ENCODE measurements at places on chromosomes 2 and 18.

- no peak for DNase-seq
These were observed 80.7 kb downstream of the CYRIA start for GRCh38 chr2:16584824-16585540.

DNA sequence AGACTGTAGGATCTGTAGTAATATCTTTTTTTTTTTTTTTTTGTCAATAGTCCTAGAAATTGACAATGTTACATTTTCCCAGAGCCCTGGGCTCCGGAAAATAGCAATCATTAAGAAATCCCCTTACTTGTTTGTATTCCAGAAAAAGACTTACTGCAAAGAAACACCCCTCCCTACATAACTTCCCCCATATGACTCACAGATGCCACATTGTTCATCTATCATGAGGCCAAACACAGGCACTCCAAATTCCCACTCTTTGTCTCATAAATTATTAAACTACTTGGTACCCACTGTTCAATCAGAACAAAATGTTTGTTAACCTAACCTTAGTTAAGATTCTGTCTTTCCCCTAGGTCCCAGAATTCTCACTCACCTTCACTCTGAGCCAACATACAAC is 53.5 kb downstream of the TEX51 start:
- DNase-seq: no peak

- no peak for DNase-seq
These were observed 165.0 kb downstream of the CDH19 start for GRCh38 chr18:66438711-66439536.

DNA sequence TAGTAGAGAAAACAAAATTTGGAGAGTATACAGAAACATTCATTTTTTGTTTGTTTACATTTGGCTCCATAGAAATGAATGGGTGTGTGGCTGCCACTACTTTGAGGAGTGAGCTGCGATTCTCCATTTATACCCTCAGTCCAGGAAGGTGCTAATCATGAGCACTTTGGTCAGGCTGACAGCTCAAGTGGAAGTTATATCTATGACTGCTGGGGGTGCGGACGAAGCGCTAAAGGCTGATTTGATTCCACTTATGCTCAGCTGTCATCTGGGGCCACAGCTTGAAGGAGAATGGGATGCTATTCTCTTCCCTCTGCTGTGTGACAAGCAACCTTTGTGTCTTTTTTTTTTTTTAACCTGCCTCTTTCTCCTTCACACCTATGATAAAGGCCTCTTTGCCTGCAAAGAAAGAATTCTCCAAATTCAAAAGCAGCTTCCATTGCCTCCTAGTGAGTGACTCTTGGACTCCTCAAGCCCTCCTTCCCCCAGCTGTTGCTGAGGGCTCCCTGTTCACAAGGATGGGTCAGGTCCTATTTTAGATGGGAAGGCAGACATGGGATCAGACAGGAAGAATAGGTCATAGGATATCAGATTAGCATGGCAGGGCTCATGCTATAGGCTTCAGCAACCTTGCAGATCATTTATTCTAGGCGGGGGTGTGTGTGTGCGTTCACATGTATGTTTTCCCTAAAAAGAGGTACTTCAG is 201.6 kb downstream of the SETBP1 start:
- no peak for DNase-seq

GRCh38 chr2:98172150-98172765 is 85.3 kb downstream of the VWA3B start:
- DNase-seq: no peak

GRCh38 chr2:69926849-69927515 is 12.1 kb downstream of the MXD1 start:
- no peak for DNase-seq

- DNase-seq: no peak
These were observed 64.9 kb downstream of the MCFD2 start for GRCh38 chr2:46850742-46851141.

DNA sequence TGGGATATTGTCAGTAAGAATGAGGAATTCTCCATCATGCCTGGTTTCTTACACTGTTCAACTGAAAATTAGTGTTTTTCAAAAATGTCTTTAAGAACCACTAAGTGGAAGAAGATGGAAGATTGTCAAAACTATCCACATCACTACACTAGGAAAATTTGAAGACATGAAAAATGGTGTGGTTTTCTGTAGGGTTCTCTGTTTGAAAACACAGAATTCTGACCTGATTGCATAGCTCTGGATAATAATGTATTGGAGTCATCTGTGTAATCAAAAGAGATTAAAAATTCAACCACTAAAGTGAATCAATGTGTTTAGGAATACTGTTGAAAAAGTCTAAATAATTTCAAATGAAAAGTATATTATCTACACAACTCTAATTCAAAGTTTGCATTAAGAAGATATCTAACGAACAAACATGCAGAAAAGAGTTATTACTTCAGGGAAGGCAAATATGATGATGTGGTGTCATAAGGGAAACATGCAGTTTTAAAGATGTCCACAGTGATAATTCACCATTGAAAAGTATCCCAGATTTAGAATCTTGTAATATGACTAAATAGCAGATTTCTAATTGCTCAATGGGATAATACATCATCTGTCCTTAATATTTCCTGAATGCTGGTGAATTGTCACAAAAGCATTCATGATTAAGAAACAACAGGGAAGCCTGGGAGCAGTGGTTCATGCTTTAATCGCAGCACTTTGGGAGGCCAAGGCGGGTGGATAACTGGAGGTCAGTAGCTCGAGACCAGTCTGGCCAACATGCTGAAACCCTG is 116.9 kb downstream of the ERBB4 start:
- DNase-seq: no peak

DNA sequence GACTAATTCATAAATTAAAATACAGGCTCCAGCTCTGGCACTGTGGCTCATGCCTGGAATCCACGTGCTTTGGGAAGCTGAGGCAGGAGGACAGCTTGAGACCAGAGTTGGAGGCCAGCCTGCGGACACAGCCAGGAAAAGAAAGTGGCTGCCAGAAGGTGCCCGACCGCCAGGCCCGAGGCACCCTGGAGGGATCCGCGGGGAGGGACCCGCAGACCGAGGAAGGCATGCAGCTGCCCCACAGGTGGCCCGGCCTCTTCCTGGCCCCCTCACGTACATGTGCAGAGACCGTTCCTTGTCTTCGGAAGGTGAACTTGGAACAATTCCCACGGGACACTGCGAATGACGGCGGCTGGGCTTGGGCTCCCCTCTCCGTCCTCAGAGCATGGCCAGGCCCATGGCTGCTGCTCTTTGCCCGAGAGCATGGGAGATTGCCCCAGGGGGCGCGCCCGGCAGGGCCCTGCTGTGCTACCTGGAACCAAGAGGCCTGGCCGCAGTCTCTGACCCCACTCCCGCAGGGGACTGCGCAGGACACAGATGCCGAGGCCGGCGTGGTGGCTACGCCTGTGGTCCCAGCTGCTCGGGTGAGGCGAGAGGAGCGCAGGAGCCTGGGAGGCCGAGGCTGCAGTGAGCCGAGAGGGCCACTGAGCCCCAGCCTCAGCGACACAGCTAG is 55.6 kb upstream of the IMP4 start:
- no peak for DNase-seq

DNA sequence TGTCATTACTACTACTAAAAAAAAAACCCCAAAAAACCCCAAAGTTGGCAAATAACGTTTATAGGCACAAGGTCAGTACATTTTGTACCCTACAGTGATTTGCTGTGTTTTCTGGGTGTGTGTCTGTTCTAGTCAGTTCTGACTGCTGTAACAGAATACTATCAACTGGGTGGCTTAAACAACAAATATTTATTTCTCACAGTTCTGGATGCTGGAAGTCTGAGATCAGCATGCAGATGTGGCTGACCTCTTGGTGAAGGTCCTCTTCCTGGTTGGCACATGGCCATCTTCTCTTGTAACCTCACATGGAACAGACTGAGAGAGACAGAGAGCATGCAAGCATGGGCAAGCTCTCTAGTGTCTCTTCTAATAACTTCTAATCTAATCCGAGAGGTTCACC is 103.1 kb downstream of the CERS6 start:
- DNase-seq: no peak

- DNase-seq: peak; percentile 6
These were observed 224.9 kb downstream of the INSIG2 start for GRCh38 chr2:118312969-118313756.

GRCh38 chr2:59171019-59171418 is 929.9 kb upstream of the FANCL start:
- no peak for DNase-seq

DNA sequence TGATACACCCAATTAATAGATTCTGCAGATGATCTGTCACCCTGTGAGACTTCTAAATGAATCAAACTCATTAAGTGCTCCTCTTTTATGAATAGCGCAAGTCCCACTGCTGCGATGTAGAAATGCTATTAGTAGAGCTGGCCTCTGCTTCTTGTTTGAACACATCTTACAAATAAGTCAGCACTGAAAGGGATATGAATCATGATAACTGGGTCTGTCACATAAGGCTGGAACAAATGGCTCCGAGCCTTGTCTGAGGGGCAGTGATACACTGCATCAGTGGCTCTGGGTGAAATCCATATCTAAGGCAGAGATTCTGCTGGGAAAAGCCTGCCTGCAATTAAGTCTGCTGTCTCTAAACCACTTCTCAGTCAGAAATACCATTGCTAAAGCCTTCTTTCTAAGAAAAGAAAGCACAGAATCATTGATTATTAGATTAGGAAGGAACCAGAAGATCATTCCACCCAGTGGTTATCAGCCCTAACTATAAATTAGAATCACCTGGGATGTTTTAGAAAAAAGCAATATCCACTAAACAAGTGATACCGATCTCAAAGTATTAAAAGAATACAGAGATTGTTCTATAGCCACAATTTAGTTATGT is 75.2 kb downstream of the SLC5A7 start:
- no peak for DNase-seq

- no peak for DNase-seq
These were observed 221.0 kb downstream of the MTX2 start for GRCh38 chr2:176490061-176490861.

GRCh38 chr2:204315236-204315662 is 230.0 kb upstream of the PARD3B start:
- DNase-seq: no peak

- DNase-seq: no peak
These were observed 48.4 kb downstream of the LRRTM1 start for GRCh38 chr2:80255918-80256781.

GRCh38 chr2:135773917-135774316 is 32.3 kb downstream of the UBXN4 start:
- no peak for DNase-seq

- no peak for DNase-seq
These were observed 226.7 kb downstream of the ARHGAP15 start for GRCh38 chr2:143355870-143356269.

DNA sequence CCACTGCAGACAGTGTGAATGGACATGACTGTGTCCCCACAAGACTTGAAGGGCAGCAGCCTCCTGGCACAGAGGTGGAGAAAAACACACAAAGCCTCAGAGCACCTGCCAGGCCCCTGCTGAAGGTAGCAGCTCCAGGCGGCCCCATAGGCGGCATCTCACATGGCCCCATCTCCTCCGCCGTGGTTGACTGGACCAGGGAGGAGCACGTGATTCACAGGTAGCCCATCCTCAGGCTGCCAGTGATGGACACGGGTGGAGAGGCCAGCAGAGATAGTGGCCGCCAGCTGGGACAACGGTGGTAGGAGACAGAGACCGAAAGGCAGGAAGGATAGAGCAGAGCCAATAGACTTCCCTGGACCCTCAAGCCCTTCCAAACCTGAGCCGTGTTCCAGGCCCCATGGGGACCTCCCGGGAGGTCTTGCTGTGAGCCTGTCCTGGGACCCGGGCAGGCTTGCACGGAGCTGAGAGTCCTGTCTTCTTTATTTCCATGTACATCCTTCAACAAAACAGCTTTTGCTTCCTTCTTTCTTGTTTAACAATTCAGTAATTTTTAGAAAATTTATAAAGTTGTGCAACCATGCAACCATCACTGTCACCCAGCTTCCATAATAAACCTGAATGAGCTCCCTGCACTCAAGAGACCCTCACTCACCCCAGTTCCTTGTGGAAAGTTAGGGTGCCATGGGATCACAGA is 26.9 kb downstream of the GPR55 start:
- DNase-seq: no peak

DNA sequence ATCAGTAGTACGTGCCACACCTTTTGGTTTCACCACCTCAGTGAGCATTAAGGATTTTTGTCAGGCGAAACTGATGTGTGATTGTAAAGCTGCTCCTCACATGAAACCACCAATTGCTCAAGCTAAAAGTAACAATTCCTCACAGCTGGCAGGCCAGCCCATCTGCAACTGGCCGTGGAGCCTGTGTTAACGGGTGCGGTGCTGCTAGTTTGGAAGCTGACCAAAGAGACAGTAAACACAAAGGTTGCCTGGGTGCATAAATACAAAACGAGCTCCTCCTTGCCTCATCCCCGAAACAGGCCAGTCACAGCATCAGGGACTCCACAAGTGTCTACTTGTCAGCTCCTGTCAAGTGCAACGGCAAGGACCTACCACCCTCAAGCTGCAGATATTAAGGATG is 32.0 kb downstream of the LGALSL start:
- no peak for DNase-seq

DNA sequence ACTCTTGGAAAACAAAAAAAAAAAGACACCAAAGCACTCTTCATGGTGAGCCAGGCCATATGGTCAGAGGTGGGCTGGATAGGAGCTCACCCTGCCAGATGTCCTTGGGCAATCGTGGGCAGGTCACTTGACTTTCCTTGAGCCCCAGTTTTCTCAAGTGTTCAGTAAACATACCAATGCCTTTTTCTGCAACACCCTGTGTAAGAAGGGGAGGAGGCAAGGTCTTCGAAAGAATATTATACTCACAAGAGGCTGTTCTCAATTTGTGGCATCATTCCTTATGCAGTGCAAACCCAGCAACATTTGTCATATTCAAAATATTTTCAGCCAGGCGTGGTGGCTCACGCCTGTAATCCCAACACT is 22.9 kb upstream of the TMEM87B start:
- DNase-seq: no peak

DNA sequence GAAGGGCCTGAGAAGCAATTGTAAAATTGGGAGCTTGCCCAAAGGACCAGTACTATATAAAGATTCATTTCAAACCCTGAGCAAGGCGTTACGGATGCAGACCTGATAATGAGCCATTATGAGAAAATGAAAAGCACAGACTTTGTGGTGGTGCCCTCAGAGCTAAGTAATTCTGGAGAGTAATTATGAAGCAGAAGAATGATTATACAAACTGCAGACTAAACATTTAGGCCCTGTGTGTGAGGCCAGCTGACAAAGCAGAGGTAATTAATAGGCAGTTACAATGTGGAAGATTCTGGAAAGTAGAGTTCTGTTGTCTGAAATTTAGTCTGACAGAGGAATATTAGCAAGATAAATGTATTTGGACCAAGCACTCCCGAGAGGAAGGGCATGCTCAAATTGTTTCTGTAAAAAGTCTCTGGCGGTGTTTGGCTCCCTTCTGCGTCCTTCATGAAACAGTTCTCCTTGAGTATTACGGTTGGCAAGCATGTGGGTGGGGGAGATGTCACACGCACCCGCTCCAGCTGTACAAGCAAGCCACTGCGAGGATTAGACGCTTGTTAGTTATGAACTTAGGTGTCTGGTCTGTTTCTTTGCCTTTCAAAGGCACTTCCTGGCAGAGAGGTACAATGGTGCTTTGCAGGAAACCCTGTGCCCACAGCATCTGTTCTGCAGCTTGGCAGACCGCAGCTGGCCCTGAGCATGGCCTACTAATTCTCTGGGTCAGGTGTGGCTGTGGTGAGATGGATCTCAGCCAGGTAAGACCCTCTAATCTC is 45.5 kb downstream of the CDC42EP3 start:
- DNase-seq: peak; percentile 78

- DNase-seq: peak; percentile 66
These were observed 6.7 kb upstream of the ACAA2 start for GRCh38 chr18:49819823-49820671.

All from CD4-positive, alpha-beta T cell treated with Interleukin-17A for 4 hours (primary cell).